ENCODE measurements at places on chromosomes 12 and 14. TPM values are rescaled to one million over a fixed set of nuclear protein-coding genes. Genes with fewer than 3 reads are reported as not detected.
A peak's percentile ranks its signal among the peaks of the same experiment; 100 is the strongest.

DNA sequence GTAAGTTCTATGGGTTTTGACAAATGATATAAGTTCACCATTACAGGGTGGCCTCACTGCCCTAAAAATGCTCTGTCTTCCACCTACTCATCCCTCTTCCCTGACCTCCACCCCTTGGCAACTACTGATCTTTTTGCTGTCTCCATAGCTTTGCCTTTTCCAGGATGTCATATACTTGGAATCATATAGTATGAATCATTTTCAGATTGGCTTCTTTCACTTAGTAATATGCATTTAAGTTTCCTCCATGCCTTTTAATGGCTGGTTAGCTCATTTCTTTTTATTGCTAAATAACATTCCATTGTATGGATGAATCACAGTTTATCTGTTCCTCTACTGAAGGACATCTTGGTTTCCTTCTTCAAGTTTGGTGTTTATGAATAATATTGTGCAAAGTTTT, 14.0 kb upstream of the PEX5 start:
- H3K4me3 ChIP-seq = no peak overlapping the region
- no peak for DNase-seq
- H3K36me3 ChIP-seq = no peaks in the 10 kb centered on the region
- no peak overlapping the region for H3K27ac ChIP-seq

GRCh38 chr12:38480594-38480993, 164.0 kb downstream of the ALG10B start:
- no peaks in the 10 kb centered on the region for H3K4me1 ChIP-seq
- H3K27me3 ChIP-seq = no peaks in the 10 kb centered on the region
- H3K36me3 ChIP-seq = no peaks in the 10 kb centered on the region
- no peak overlapping the region for H3K27ac ChIP-seq

- DNase-seq = no peak
- no peaks in the 10 kb centered on the region for H3K27me3 ChIP-seq
- H3K36me3 ChIP-seq = no peaks in the 10 kb centered on the region
- no peak overlapping the region for H3K4me3 ChIP-seq
Measured at GRCh38 chr12:88113871-88114270, 28.0 kb downstream of the CEP290 start.

DNA sequence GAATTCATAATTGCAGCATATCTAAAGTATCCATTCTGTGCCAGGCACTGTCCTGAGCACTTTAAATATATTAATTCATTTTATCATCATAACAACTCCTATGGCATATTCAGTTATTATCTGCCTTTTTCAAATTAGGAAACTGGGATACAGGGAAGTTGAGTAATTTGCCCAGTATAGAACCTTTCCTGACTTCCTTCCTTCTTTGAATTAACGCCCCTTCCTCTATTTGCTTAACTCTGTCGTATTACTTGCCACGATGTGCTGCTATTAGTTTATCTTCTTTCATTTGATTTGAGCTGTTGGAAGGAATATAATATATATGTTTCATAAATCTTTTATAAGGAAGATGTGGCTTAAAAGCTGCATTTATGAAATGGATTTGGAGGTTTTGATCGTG, 25.4 kb upstream of the FAM177A1 start:
- no peaks in the 10 kb centered on the region for H3K4me1 ChIP-seq
- DNase-seq = no peak
- H3K36me3 ChIP-seq = no peaks in the 10 kb centered on the region

GRCh38 chr12:53099071-53099882, 1.8 kb downstream of the IGFBP6 start:
- H3K36me3 ChIP-seq = no peaks in the 10 kb centered on the region
- H3K27me3 ChIP-seq = no peaks in the 10 kb centered on the region
- DNase-seq = peak; percentile 89
- peak overlapping the region; percentile 57 for H3K4me3 ChIP-seq
- H3K4me1 ChIP-seq = peaks cover 6% of the 10 kb centered on the region

DNA sequence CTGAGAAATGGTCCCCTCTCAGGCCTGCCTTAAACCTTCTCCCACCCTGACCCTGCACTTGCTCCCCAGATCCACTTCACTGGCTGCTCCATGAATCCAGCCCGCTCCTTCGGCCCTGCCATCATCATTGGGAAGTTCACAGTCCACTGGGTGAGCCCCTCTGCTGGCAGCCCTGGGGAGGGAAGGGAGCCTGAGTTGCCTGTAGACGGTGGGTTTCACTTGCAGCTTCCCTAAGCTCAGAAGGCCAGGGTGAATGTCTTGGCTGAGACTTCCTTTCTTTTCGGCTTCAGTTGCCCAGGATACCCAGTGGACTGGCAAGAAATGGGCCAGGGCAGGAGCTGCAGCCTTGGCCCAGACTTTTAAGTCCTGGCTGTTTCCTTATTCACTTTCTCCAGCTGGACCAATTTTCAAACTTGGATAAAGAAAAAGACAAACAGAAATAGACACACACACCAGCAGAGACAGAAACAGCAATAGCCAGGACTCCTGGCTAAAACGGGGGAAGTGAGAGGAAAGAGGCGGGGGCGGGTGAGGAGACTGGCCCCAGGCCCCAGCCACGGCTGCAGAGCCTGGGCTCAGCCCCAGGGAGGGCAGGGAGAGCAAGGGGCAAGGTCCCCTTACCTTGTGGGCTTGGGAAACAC, 2.0 kb downstream of the AQP6 start:
- H3K27ac ChIP-seq = no peak overlapping the region
- DNase-seq = no peak
- no peaks in the 10 kb centered on the region for H3K4me1 ChIP-seq
- H3K27me3 ChIP-seq = no peaks in the 10 kb centered on the region
- no peaks in the 10 kb centered on the region for H3K36me3 ChIP-seq

DNA sequence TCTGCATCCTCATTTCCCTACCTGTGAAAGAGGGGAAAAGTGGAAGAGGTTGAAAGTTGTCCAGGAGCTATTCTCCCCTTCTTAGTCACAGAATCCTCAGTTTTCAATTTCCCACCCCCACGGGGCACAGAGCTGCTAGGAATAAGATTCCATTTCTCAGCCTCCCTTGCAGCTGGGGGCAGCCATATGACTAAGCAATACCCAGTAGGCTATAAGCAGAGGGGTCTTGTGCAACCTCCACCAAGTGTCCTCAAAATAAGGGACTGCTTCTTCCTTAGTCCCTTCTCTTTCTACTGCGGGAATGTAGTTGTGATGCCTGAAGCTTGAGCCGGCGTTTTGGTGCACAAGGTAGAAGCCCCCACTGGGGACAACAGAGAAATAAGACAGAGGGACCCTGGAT, 40.9 kb downstream of the VWF start:
- no peak overlapping the region for H3K4me3 ChIP-seq
- no peaks in the 10 kb centered on the region for H3K27me3 ChIP-seq
- no peaks in the 10 kb centered on the region for H3K4me1 ChIP-seq
- H3K36me3 ChIP-seq = no peaks in the 10 kb centered on the region
- no peak overlapping the region for H3K27ac ChIP-seq

DNA sequence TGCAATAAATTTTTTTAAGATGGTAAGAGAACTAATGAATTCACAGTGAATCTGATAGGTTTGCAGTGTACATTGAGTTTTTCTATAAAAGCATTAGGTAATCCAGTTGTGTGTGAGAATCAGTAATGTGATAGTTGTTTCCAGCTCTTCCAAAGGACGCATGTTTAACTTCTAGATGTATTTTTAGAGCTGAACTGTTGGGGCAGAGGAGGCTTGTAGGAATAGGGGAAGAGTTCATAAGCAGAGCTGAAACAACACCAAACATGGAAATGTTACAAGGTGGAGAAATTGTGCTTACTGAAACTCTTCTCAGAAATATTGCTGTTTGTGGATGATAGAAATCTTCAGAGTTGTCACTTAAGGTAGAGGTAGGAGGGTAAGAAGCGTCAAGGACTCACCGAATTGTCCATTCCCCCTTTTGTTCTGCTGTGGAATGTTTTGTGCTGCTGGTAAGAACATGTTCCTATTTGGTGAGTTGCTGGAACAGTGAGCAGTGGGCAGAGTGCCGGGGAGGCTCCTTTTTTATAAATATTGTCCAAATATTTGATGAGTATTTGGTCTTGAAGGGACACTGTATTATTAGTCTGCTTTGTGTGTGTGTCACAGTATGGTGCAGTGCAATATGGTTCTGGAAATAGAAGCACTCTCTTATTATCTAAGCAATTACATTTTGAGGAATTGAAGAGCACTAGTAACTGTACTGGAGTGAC, 76.7 kb downstream of the ANO6 start:
- no peaks in the 10 kb centered on the region for H3K36me3 ChIP-seq
- no peak overlapping the region for H3K4me3 ChIP-seq
- H3K27ac ChIP-seq = peak overlapping the region; percentile 68
- H3K4me1 ChIP-seq = no peaks in the 10 kb centered on the region
- DNase-seq = peak; percentile 77

DNA sequence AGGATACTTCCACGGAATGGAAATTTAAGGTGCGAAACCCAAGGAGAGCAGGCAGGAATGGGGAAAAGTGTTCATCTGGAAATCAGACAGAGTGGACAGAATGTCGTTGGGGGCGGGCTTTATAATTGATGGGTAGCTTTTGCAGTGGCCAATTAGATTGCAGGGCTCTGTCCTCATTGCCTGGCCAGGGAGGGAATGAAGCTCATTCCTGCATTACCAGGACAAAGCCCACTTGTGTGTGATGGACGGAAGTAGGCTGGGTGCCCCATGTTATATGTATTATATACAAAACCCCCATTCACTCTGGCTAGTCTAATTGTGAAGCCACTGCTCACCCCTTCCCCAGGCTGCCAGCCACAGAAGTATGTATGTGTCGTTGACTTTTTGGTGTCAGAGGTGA, 23.6 kb downstream of the ZNF664 start:
- no peaks in the 10 kb centered on the region for H3K4me1 ChIP-seq
- no peak for DNase-seq
- no peaks in the 10 kb centered on the region for H3K27me3 ChIP-seq
- H3K27ac ChIP-seq = no peak overlapping the region
- no peak overlapping the region for H3K4me3 ChIP-seq

DNA sequence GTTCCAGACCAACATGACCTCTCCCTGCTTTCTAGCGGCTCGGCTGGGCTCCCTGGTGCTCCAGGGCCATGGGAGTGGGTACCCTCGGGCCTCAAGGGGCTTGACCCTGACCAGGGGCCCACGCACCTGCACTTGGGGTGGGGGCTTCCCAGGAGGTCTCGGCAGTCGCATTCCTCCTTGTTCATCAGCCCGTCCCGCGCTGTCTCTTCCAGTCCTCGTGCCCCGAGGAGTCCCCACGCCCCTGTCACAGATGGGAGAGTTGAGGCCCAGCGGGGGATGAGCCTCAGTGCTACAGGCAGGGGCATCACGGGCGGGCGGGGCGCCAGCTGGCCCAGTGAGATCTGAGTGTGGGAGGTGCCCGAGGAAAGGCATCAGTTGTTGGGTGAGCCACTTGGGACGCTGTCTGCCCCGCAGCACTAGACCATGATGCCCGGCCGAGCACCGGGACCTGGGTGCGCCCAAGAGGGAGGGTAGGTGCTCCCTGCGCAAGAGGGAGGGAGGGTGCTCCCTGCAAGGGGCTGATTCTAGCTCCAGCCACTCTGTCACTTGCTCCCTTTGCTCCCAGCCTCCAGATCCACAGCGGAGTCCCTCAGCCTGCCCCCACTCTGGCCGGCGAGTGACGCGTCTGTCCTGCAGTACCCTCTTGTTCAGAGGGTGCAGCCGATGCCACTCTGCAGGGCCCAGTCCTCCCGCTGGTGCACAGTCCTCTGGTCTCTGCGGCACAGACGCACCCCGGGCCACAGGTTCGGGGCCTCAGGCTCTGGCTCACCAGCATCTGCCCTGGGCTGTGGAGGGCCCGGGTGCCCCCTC, 23.8 kb downstream of the MMP17 start:
- H3K27ac ChIP-seq = no peak overlapping the region
- H3K4me1 ChIP-seq = no peaks in the 10 kb centered on the region
- peaks cover 19% of the 10 kb centered on the region for H3K27me3 ChIP-seq
- DNase-seq = no peak
- no peaks in the 10 kb centered on the region for H3K36me3 ChIP-seq

- no peak overlapping the region for H3K27ac ChIP-seq
- no peaks in the 10 kb centered on the region for H3K36me3 ChIP-seq
- H3K27me3 ChIP-seq = no peaks in the 10 kb centered on the region
- no peak for DNase-seq
Measured at GRCh38 chr14:27315477-27315876, 717.6 kb upstream of the NOVA1 start.

GRCh38 chr12:85575120-85576096, 260.8 kb downstream of the RASSF9 start:
- no peaks in the 10 kb centered on the region for H3K27me3 ChIP-seq
- no peak overlapping the region for H3K27ac ChIP-seq
- H3K36me3 ChIP-seq = no peaks in the 10 kb centered on the region
- H3K4me1 ChIP-seq = no peaks in the 10 kb centered on the region
- no peak for DNase-seq

DNA sequence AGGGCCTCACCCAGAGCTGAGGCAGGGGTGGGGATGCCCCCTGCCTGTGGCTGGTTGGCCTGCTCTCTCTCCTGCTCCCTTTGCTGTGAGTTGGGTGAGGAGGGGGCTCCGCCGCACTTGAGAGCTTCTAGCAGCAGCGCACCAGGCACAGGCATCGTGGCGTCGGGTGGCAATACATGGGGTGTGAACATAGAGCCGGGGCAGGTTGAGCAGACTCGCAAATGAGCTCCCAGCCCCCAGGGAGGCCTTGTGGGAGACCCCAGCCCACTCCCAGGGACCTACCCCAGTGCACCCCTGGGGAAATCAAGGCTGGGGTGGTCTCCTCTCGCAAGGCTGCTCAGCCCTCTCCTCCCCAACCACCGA, 54.5 kb downstream of the KIF26A start:
- no peak for DNase-seq
- no peaks in the 10 kb centered on the region for H3K4me1 ChIP-seq
- peaks cover 64% of the 10 kb centered on the region for H3K27me3 ChIP-seq
- no peaks in the 10 kb centered on the region for H3K36me3 ChIP-seq

DNA sequence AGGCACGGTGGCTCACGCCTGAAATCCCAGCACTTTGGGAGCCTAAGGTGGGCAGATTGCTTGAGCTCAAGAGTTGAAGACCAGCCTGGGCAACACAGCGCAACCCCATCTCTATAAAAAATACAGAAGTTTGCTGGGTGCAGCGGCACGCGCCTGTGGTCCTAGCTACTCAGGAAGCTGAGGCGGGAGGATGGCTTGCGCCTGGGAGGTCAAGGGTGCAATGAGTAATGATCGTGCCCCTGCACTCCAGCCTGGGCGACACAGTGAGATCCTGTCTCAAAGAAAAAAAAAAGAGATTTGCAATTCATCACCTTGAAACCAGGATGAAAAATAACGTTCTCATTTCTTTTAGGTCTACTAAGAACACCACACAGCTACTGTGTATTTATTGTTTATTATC, 4.0 kb downstream of the STX2 start:
- H3K36me3 ChIP-seq = no peaks in the 10 kb centered on the region
- no peak overlapping the region for H3K4me3 ChIP-seq
- H3K27me3 ChIP-seq = no peaks in the 10 kb centered on the region
- H3K27ac ChIP-seq = no peak overlapping the region
- no peak for DNase-seq

- no peak overlapping the region for H3K27ac ChIP-seq
- H3K4me1 ChIP-seq = no peaks in the 10 kb centered on the region
- H3K27me3 ChIP-seq = no peaks in the 10 kb centered on the region
- DNase-seq = no peak
Measured at GRCh38 chr12:108995370-108995992, 25.4 kb downstream of the SVOP start.

Gene CACNA2D4
- 3.3 TPM for total RNA-seq

Gene KLRK1
- 3.8 TPM for total RNA-seq

Gene HCAR1
- 3.2 TPM for total RNA-seq

Gene SPX
- total RNA-seq = 84.3 TPM

Gene CPNE6
- total RNA-seq = not detected

Gene TPPP2
- total RNA-seq = 0.15 TPM

Gene PMCH
- total RNA-seq = not detected

Gene ATXN3
- 46.7 TPM for total RNA-seq
